Activated T-helper 17 cell treated with anti-CD3 and anti-CD28 coated beads, Interleukin-2, amount 50 U/mL, for 72 hours (primary cell): ENCODE measurements at places on chromosomes 16 and 17. TPM values are rescaled to one million over a fixed set of nuclear protein-coding genes. Genes with fewer than 3 reads are reported as not detected.
A peak's percentile ranks its signal among the peaks of the same experiment; 100 is the strongest.

- ATAC-seq: no peak
Observed at GRCh38 chr17:2012499-2012898, 12.6 kb downstream of the RTN4RL1 start.

DNA sequence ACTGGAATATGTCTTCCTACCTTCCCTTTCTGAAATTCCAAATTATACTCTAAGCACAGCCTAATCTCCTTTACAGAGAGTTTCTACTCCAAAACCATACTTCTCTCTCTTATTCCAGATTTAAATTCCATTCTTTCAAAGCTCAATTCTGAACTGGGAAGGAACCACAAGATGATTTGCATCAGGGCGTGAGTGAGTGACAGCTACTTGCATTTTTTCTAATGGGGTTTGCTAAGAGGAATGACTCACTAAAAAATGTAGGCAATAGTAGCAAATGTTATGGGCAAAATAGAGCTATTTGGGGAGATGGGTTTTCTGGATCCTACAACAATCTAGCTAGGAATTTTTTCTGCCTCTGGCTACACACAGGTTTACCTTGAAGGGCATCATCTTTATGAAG lies 244.6 kb upstream of the PSMD7 start:
- ATAC-seq: no peak

The GALR2 gene
- 14.8 TPM for total RNA-seq

DNA sequence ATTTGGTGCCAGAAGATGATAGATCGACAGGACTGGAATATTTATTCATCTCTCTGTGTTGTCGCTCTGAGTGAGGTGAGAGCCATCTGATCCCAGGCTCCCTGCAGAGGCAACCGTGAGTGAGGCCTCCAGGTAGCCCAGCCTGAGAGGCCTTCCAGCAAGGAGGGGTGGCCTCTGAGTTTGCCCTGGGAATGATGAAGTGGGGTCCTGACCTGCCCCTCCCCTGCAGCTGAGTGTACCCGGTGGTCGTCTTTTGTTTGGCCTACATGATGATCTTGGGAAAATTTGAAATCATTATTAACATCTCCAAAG lies 86.4 kb downstream of the CBLN1 start:
- ATAC-seq: no peak

The CEP295NL gene
- total RNA-seq: not detected

The KRTAP4-12 gene
- not detected for total RNA-seq

- no peak for ATAC-seq
Observed at GRCh38 chr16:57422026-57422944, 17.7 kb downstream of the CCL17 start.

The SOX9 gene
- not detected for total RNA-seq

The C16orf95 gene
- 6.2 TPM for total RNA-seq

DNA sequence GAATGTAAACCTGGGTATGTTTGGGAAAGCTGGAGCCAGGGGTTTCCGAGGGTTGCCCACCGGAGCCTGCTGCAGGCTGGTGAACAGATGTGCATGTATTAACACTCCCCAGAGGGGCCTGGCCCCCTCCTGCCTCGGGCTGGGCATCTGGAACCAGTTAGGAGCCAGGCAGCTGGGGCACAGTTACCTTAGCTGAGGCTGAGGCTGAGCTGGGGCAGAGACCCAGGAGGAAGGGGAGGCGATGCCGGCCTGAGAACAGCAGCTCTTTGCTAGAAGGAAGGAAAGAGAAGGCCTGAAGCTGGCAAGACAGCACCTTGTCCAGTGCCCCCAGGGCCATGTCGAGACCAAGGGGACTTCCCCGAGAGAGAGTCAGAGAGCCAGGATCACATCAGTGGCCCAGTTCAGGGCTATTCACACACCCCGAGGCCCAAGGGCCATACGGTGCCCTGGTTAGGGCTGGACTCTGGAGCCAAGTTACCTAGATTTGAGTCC lies 65.8 kb downstream of the RMI2 start:
- no peak for ATAC-seq

DNA sequence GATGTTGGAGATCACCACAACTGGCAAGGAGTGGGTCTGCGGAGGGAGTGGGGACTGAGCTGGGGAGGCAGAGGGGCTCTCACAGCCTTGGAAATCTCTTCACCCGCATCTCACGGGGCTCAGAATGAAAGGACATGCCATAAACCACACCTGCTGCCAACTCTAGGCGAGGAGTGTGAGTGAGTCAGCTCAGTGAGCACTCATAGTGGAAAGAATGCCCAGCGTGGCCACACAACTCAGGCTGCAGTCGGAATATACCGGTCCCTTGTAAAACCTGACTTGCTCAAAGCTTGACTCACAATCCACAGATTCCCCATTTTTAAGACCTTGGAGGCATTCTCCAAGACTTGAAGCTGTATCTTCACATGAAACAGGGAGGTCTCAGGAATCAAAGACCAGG lies 36.7 kb downstream of the STAT5A start:
- peak; percentile 40 for ATAC-seq

- no peak for ATAC-seq
Observed at GRCh38 chr16:30995927-30996323, 10.9 kb downstream of the HSD3B7 start.

DNA sequence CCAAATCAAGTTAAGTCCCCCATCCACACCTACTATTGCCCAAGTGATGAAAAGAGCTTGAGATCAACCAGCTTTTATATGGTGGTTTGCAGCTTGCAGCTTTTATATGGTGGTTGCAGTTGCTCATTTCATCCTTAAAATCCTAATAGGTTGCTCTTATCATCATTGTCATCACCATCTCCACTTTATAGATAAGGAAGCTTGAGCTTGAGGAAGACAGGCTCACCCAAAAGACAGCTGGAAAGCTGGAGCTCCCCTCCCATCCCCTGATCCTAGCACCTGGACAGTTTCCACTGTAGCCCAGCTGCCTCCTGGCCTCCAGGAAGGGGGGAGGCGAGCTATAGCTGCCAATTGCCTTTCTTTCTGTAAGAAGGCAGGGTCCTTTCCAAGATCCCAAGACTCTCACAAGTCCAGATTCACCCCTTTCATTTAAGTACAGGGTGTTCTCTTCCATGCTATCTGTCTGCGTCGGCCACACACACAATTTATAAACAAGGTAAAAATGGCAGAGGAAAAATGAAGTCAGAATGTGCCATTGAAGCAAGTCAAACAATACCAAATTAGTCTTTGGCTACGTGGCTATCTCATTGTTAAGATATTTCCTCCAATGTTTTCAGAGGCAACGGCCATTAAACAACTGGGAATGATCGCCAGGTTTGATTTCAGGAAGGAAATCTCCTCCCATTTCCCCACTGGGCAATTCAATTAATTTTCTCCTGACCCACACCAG lies 63.3 kb downstream of the PECAM1 start:
- ATAC-seq: no peak

DNA sequence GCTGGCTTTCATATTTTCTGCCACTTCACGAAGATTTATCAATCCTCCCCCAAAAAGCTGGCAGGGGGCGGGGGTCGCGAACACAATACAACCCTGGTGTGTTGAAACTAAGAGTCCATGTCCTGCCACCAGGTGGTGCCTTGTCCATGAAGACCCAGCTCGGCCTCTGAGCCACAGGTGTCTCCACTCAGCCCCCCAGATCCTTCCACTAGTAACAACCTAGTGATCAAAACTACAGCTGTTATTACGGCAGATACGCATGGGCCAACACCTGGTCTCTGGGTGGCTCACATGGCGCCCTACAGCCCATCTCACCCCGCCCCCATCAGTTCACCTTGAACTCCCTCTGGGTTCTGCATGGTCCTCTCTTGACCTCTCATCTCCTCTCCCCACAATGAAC lies 27.7 kb downstream of the USP7 start:
- ATAC-seq: peak; percentile 19

The STAC2 gene
- total RNA-seq: not detected

- peak; percentile 37 for ATAC-seq
Observed at GRCh38 chr16:278863-279366, 1.5 kb upstream of the ARHGDIG start.

The RUNDC3A gene
- total RNA-seq: 0.41 TPM

- ATAC-seq: no peak
Observed at GRCh38 chr16:24077292-24077691, 178.8 kb upstream of the CACNG3 start.

The PRAC2 gene
- total RNA-seq: not detected

DNA sequence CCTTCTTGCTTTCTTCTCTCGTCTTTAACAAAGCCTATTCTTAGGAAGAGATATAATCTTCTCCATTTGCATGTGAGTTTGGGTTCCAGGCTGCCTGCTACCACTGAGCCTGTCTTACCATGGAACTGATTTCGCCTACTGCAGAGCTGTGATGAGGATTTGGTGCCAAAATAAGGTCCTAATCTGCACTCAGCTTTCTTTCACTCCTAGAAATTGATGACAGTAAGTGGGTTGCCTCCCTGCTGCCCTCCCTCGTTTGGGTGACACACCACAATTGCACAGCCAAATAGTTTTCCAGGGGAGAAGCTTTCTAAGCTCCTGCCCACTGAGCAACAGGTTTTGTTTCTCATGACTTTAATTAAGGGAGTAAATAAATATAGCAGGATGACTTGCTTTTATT lies 25.1 kb upstream of the ASIC2 start:
- no peak for ATAC-seq

The RGS9 gene
- 5.1 TPM for total RNA-seq

GRCh38 chr16:73020409-73020884 lies 27.5 kb downstream of the ZFHX3 start:
- ATAC-seq: no peak

GRCh38 chr17:33948309-33948708 lies 306.8 kb upstream of the CCL2 start:
- no peak for ATAC-seq

GRCh38 chr17:29575511-29576213 lies 7.2 kb downstream of the TP53I13 start:
- no peak for ATAC-seq

The C16orf89 gene
- not detected for total RNA-seq

DNA sequence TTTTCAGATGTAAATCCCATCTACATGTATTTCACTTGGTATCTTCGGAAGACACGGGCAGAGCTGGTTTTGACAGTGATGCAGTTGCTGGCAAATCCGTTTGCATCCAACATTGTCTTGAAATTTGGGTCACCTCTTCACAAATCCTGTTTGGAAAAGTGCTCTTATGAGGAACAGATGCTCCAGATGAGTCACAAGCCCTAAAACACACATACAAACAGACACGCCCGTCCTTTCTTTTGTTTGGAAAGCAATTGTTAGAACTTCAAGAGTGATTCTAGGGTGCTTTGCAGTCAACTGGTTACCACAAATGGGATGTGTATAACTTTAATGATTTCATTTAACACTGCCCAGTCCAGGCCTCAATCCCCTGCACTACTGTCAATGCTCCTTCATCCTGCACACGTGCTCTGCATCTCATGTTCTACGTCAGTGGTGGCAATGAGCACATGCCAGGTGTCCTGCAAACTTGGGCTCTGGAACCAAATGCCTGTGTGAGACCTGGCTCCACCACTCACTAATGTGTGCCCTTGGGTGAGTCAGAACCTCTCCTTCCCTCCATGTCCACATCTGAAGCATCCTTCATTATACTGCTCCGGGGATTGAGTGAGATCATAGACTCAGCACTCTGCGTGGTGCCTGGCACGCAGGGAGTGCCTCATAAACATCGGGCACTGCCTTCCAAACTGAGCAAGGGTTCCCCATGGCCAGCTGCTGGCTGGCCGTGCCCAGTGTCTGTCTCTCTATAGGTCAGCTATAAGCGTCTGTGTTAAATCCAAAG lies 19.3 kb upstream of the FOXF1 start:
- ATAC-seq: no peak

DNA sequence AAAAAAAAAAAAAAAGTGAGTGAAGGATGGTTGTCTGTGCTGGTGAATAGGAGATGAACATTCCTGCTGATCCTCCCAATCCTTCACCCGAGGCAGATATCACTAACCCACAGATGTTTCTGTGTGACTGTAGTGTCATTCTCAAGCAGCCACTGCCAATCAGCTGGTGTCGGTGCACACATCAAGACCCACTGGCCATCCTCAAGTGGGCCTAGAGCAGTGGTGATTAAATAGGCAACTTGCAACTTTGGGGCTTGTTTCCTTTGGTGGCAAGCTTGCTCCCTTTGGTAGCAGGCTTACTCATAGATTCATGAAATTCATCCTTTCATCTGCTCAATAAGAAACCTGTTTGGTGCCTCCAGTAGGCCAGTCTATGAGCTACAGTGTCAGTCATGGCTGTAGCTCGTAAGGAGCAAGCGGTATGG lies 51.1 kb upstream of the LGALS9 start:
- ATAC-seq: peak; percentile 68

The WNK4 gene
- total RNA-seq: 1.5 TPM

DNA sequence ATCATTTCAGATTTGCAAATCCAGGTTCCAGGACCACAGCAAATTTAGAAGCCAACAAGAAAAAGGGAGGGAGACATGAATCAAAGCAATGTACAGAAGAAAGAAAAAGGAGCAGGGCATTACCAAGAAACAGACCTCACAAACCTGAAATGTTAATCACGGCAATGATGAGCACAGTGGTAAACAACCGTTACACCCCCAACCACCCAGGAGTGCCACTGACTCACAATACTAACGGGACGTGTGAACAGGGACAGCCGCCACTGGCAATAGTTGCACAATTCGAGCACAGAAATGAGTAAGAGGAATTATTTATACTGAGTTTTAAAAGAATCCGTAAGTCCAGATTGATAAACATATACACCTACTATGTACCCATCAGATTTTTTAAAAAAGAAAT lies 13.8 kb downstream of the USP22 start:
- ATAC-seq: peak; percentile 96

DNA sequence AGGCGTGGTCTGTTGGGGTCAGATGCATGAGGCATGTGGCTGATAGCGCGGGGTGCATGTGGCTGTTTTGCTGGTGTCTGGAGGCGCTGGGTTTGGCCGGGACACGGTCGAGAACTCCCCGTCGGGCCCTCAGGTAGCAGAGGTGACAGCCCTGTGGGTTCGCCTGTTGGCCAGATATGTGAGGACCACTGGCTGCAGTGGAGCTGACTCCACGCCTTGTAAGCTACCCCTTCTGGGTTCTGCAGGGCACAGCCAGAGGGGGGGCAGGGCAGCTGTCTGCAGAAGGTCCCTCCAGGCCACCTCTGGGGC lies 38.5 kb downstream of the SOX8 start:
- no peak for ATAC-seq

DNA sequence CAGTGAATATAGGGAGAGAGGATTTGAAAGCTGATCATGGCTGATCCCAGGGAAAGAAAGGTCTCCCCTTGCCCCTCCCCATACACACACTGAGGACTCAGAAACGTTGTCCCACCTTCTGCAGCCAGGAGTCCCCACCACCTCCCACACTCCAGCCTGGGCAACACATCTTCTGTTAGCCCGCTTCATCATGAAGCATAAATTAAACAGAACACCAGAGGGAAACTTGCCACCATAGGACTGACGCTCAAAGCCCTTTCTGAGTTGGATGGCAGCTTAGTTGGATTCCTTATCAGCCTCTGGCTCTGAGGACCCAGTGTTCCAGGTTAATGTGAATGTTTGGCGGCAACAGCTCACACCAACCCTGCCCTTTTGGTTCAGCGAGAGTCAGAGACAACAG lies 33.9 kb downstream of the ARHGAP27 start:
- no peak for ATAC-seq

The ABCC11 gene
- total RNA-seq: 0.24 TPM

GRCh38 chr16:73951481-73951880 lies 345.1 kb upstream of the PSMD7 start:
- no peak for ATAC-seq

The TRAF4 gene
- total RNA-seq: 78.4 TPM

The NPIPB13 gene
- 16.1 TPM for total RNA-seq

GRCh38 chr16:4580250-4580649 lies 24.1 kb downstream of the C16orf96 start:
- ATAC-seq: no peak

GRCh38 chr16:85166281-85166680 lies 54.0 kb upstream of the CIBAR2 start:
- no peak for ATAC-seq

The GOSR2 gene
- 53.7 TPM for total RNA-seq

GRCh38 chr16:84069540-84069939 lies 26.9 kb upstream of the SLC38A8 start:
- ATAC-seq: no peak

GRCh38 chr16:31350275-31351005 lies 4.5 kb upstream of the ITGAX start:
- ATAC-seq: peak; percentile 19
